ENCODE measurements at places on chromosomes 12 and 14.

DNA sequence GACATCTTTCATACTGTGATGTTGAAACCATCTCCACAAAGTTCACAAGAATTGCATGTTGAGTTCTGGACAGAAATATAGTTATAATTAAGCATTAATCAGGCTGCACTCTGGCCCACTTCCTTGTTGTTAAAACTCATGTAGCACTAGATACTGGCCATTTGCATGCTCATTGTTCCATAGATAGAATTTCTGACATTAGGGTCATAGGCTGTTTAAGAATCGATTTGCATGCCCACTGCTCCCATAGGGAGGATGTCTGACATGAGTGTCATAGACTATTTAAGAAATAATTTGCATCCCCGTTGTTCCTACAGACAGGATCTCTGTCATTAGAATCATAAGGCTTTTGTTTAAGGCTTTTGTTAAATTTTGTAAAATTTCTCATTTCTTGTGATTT lies 50.2 kb downstream of the MYF5 start:
- DNase-seq = no peak

GRCh38 chr12:120257041-120257821 lies 8.3 kb downstream of the PXN start:
- DNase-seq = peak; percentile 67

GRCh38 chr12:73612551-73612950 lies 925.1 kb upstream of the ATXN7L3B start:
- DNase-seq = no peak

DNA sequence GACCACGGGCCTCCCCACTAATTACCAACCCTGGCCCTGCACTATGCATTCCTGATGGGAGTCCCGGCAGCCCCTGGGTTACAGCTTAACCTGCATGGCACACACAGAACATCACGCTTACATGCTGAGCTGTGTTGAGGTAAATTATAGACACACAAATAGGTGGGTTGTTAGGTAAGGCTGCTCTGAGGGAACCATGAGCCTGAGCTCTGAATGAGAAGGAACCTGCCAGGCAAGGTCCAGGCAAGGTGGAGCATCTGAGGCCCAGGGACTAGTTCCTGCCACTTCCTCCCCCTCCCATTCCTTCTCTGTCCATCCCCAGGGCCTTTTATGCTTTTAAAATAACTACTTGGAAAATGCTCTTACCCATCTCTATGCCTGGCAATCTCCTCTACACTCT lies 82.7 kb upstream of the ESRRB start:
- no peak for DNase-seq

- no peak for DNase-seq
Observed at GRCh38 chr14:101899263-101899662, 65.1 kb upstream of the DYNC1H1 start.

DNA sequence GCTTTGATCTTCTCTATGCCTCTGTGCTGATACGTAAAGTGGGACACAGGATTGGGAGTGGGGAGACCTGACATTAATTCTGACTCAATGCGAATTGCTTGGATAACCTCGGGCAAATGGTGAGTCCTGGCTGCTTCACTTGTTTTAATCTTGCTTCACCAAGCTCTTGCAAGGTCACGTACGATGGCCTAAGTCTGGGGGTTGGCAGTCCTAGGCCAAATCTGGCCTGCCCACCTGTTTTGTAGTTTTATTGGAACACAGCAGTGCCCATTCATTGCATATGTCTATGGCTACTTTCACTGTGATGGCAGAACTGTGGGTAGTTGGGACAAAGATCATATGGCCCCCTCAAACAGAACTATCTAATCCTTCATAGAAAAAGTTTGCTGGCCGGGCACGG lies 13.4 kb downstream of the CLSTN3 start:
- DNase-seq = peak; percentile 45

GRCh38 chr14:104428333-104428851 lies 151.2 kb upstream of the C14orf180 start:
- DNase-seq = no peak

- no peak for DNase-seq
Observed at GRCh38 chr14:38828183-38828827, 274.7 kb downstream of the SEC23A start.

DNA sequence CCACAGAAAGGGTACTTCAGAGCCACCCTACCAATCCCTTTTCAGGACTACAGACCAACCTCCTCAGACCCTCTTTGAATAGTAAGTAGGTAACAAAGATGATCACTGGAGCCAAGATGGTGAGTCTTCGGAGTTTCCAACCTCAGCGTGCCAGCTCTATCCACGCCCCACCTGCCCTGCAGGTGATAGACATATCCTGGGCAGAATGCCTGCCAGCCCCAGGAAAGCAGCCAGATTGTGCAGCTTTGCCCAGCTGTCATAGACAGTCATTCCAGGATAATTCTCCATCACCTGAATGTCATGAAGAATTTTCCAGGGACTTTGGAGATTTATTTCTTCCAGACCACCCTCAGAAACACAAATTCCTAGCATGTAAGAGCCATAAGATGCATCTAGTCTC lies 434.4 kb downstream of the RGS6 start:
- no peak for DNase-seq

DNA sequence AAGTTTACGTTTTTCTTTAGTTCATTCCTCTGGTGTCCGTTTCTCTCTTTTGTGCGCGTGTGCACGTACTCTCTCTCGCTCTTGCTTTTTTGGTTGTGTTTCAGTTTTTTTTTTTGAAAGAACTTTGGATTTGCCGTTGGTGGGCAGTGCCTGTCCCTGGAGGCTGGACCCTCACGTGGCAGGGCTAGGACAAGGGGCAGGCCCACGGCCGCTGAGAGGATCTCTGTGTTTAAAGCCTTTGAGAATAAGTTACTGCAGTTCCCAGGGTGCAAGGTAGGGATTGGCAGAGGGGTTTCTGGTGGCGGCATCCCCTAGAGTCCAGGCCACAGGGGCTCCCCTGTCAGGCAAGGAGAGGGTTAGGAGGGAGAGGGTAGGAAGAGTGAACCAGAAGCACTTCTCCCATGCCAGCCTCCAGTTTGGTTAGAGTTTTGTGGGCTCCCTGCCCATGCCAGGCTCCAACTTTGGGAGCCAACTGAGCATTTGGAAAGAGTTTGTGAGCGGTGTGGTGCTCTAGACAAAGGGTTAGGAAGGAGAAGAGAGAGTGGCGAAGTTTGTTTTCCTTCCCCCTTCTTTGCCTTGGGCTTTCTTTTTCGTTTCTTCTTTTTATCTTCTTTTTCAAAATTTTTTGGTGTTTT lies 30.5 kb downstream of the ZFHX2 start:
- no peak for DNase-seq

DNA sequence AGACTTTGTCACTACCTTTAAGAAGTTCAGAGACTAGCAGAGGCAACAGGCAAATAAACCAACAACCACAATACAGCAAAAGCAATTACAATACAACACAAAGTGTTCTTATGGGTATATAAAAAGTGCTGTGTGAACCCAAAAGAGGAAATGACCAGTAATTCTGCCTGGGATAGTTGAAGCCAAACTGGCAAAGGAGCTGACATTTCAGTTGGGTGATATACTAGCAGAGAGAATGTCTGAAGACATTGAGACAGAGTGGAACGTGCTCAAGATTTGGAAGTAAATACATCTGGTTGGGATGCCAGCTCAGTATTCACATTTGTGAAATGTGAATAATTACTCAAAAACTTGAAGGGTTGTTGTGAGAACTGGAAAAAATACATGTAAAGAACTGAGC lies 80.6 kb upstream of the GTF2A1 start:
- DNase-seq = no peak

GRCh38 chr12:31591380-31591901 lies 505 bp upstream of the DENND5B start:
- DNase-seq = no peak

GRCh38 chr14:67010602-67011001 lies 178.6 kb upstream of the GARIN2 start:
- DNase-seq = no peak

DNA sequence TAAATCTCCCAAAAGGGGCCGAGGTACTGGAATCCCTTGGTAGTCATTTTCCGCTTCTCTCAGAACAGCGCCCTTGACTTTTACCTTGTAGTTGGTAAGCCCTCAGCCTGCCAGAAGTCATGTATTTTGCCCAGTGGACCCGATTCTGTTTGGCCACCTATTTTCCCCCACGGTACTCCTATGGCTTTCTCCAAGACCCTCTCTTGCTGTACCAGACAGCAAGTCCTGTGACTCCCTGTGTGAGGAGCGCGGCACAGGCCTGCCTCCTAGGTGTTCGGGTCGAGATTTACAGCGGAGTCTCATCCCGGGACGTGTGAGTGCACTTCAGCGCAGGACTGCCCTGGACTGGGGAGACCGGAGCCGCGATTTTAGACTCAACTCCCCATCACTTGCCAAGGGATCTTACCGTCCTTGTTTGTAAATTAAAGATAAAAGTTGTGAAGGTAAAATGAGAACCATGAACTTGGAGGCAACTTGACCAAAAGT lies 1.1 kb upstream of the MBD6 start:
- DNase-seq = peak; percentile 76

DNA sequence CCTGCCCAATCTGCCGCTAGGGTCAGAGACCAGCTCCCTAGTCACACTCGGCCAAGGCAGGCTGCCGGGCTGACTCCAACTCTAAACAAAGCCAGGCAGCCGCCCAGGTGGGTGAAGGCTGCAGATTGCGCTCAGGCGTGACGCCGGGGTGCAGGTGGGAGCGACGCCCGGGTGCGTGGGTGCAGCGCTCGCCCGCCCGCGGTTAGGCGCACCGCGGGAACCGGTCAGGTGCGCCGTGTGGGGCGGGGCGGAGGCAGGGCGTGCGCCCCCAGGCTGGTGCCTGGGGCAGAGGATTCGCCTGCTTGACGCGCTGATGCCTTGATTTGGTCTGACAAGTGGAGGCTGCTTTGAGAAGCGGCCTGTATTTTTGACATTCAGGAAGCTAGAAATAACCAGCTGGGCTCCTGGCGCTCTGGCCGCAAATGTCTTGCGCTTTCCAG lies 126.7 kb upstream of the HIF1A start:
- no peak for DNase-seq

DNA sequence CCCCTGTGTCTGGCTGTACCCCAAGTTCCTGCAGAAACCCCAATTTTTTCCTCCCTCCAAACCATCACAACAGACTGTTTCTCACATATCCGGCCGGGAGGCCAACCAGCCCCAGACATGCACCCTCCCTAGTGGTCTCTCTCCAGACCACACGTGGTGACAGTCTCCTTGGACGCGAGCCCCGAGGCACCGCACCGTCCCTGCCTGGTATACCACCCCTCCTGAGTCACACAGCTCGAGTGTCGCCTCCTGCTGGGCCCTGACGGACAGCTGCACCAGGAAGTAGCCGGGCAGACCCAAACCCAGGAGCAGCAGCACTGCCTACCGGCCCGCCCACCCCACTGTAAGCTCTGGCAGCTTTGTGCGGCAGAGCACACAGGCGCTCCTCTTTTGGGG lies 97.4 kb downstream of the RFLNA start:
- peak; percentile 51 for DNase-seq

DNA sequence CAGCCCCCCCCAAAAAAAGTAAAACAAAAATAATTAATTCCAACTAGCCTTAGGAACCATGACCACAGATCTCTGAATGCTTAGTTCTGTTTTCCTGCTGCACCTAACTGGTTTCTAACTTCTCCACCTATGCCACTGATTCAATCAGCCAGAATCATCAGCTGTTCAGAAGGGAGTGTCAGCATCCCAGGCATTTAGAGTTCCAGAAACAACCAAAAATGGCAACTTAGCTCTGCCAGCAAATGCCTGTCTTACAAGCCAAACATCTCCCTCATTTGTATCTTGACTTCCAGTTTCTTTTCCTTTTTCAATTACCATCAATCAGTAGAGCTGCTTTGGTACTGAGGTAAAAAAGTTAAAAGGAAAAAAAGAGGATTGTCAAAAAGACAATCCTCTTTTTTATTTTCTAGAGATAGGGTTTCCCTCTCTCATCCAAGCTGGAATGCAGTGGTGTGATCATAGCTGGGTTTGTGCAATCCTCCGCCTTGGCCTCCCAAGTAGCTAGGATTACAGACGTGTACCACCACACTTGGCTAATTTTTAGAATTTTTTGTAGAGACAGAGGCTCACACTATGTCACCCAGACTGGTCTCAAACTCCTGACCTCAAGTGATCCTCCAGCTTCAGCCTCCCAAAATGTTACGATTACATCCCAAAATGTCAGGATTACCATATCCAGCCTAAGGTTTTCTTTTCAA lies 45.2 kb upstream of the ISM2 start:
- DNase-seq = no peak

DNA sequence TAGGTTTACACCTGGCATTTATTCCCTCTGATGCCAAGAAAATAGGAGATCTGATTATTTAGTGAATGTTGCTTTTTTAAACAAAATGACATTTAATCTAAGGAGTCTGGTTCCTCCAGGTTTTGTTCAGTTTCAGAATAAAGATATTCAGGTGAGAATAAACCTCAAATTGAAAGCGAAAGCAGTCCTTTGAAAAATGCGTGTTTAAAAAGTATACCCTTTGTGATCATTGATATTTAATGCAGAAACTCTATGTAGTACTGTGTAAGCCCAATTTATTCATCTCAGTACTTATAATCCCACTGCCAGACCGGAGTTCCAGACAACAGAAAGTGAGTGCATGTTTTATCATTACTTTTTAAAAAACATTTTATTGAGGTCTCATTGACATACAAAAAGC lies 210.2 kb downstream of the KCNC2 start:
- DNase-seq = no peak

- DNase-seq = no peak
Observed at GRCh38 chr14:71555654-71556559, 376.3 kb upstream of the RGS6 start.

DNA sequence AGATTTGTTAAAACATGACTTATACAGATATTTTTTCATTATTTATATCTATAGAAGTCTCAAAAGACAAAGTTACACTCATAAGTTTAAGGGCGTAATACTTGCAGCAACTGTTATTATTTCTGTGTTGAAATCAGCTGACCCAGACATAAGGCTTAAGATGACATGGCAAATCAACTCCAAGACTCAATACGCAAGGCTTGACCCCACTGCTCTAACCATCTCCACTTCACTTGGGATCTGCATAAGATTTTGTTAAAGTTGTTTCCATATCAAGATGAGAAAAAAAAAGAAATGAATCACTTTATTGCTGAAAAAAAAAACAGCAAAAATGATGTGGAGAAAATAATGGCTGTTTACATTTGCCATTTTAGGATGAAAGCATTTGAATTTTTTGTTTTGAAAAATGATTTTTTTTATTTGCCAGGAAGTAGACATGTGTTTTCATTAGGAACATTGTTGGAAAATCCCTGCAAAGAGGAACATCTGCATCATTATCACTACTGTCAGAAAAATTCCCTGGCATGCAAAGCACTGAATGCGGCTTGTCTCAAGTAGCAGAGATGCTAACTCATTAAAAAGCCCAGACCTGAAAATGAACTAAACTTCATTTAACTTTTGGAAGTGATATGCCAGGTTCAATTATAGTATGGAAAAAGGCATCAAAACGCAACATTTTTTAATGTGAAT lies 73.5 kb downstream of the LIN7A start:
- no peak for DNase-seq

GRCh38 chr14:38496092-38496491 lies 240.2 kb upstream of the CLEC14A start:
- DNase-seq = no peak

DNA sequence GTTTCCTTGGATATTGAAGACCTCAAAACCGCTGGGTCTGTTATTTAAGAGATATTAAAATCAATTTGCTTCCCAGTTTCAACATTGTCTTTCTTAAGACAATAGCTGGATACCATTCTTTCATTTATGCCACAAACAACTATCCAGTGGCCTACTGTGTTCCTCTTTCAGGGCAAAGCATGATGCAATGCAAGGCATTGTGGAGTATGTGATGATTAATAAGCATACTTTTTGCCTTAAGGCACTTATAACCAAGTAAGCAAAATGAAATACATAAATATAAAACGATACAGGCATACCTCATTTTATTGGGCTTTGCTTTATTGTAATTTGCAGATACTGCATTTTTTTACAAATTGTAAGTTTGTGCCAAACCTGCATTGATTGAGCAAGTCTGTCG lies 45.5 kb downstream of the SCN8A start:
- no peak for DNase-seq

Data from tibial artery (tissue), 4 donors.